ENCODE measurements at places on chromosomes 4 and X.
A peak's percentile ranks its signal among the peaks of the same experiment; 100 is the strongest.

DNA sequence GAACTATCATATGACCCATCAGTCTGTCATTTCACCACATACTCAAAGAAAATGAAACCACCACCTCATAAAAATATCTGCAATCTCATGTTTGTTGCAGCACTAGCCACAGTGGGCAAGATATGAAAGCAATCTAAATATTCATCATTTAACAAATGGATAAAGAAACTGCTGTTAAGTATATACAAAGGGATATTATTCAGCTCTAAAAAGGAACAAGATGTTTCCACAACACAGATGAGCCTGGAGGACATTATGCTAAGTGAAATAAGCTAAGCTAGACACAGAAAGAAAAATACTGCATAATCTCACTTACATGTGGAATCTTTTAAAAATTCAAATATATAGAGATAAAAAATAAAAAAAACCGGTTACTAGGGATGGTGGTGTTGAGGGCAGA, 108.2 kb upstream of the BRWD3 start:
- no peak for DNase-seq

DNA sequence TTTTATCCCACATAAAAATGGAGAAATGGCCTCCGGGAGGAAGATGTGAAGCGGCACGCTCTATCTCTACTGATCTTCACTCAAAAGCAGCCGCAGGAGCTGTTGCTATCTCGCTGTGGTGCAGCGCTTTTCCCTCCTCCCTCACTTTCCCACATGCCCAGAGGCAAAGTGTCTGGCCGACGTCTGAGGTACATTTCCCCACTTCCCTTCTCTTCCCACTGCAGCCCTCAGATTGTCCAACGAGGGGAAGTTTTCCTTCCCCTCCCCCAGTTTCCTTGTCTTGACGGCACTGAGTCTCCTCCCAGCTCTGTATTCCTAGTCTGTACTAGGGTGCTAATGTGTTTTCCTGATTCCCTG, 660 bp upstream of the COL25A1 start:
- no peak for DNase-seq

DNA sequence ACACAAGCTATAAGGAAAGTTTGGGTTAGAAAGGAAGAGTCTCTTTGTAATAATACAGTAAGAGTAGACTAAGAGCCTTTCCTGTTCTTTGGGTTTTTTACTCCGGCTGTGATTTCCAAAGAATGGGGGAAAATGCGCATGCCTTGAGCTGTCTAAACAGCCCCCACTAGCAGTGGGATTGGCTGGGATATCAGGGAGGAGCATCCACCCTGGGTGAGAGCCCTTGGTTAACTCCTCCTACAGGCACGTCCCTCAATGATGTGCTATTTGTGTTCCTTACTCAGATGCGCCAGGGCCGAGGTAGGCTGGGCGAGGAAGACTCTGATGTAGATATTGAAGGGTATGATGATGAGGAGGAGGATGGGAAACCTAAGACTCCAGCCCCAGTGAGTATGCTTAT, 74.0 kb upstream of the OGT start:
- DNase-seq: no peak

DNA sequence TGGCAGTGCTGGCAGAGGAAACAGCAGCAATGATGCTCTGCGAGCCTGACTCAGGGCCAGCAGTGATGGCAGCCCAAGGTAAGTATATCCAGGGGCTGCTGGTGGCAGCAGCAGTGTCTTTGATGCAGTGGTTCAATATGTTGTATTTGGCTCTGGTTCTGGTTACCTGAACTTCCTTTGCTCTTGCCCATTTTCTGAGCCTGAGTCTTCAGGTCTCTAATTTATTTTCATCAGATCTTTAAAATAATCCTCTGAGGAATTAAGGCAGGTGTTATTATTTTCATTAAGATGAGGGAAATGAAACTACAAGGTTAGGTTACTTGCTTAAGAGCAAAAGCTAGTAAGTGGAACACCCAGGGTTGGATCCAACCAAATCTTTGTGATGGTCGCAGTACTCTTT, 102.8 kb upstream of the BMP2K start:
- no peak for DNase-seq

DNA sequence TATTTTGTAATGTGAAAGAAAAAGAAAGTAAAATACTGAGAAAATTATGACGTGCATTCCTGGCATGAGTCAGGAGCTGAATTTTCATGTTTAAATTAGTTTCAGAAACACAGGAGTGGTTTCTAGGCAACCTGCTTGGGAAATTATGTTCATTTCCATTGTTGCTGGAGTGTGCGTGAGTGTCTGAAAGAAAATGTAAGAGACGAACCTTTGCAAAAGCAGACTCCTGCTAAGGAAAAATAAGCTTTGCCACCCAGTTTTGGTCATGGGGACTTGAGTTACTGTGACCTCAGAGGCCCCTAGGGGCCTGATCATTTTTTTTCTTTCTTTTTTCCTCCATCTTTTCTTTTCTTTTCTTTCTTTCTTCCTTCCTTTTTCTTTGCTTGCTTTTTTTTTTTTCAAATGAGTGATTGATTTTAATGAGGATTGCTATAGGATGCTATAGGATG, 18.8 kb upstream of the CHRNA9 start:
- peak; percentile 60 for DNase-seq

GRCh38 chr4:17236686-17237085, 275.2 kb downstream of the QDPR start:
- no peak for DNase-seq

DNA sequence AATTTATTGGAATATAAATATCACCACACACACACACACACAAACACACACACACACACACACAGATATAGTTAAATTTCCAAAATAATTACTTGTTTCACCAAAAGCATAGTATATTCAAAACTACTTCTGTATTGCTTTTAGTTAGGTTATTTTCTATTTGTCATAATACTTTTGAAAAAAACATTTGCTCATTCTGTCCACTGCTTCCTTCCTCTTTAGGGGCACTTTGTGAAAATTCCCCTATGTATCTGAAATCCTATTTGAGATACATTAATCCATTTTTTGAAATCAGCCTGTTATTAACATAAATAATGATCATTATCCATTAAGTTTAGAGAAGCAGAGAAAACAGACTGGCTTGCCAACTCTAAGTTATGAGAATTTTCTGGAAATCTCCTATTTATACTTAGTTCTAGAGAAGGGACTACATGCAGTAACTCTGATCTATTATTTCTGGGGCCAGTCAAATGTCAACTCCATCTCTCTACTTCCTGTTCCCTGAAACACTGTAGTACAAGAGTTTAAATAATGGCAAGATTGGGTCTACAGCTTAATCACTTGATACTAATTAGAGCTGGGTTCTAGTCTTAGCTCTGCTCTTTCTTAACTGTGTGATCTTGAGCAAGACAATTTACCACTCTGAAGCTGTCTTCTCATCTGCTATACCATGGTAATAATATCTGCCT, 54.4 kb upstream of the GPR174 start:
- no peak for DNase-seq

GRCh38 chrX:150899191-150899757, 806 bp upstream of the CD99L2 start:
- peak; percentile 42 for DNase-seq

DNA sequence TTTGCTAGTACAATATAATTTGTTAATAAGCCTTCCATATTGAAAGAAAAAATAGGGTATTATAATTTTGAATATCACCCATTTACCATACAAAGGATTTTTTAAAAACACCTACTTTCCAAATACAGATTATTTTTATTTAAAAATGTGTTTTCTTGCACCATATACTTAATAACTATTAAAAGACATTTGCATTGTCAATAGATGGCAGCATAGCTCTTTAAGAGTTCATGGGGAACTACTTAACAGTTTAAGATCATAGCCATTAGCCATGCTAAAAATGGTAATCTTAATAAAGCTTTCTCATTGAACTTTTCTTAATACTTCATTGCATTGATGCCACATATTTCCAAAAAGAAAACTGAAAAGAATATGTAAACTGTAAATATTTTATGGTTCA, 1995.9 kb downstream of the C4orf33 start:
- DNase-seq: no peak

GRCh38 chr4:3416821-3417221, 24.9 kb upstream of the HGFAC start:
- DNase-seq: no peak

GRCh38 chr4:85610450-85610849, 135.5 kb downstream of the ARHGAP24 start:
- DNase-seq: no peak
